ENCODE measurements at places on chromosomes 2 and 18.

DNA sequence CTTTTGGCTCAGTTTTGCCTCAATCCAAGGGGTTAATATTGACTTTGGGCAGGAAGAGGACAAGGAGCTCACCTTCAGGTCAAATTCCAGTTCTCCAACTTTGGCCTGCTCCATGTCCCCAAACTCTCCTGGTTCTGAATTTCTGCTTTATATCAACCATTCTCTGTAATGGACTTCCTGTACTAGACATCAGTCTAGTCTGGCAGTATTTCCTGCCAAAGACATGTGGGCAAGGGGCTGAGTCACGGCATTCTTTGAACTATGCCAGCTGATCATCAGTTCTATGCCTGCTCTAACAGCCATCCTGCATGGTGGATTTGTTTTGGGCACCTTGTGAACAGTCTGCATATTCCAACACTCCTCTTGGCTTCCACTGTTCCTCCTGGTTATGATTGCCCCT is 199.4 kb downstream of the ZEB2 start:
- peak; percentile 96 for ATAC-seq

DNA sequence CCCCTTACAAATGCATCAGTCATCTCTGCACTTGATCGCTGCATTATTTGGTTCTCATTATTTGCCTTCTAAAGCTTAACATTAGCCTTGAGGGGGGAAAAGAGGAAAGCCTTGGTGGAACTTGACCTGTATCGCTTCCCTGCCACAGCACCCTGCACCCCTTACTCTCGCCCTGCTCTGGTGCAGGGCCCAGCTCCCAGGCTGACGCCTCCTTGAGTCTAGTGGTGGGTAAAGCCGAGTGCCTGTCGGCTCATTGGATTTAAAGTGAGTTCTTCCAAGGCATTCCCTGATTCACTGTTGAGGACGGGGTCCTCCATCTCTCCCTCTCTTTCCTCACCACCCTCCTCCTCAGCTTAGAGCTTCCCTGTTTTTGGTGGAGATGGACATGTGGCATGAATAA is 145.0 kb upstream of the GYPC start:
- ATAC-seq = no peak

- ATAC-seq = no peak
Measured at GRCh38 chr2:64371727-64372126, 82.2 kb upstream of the LGALSL start.

DNA sequence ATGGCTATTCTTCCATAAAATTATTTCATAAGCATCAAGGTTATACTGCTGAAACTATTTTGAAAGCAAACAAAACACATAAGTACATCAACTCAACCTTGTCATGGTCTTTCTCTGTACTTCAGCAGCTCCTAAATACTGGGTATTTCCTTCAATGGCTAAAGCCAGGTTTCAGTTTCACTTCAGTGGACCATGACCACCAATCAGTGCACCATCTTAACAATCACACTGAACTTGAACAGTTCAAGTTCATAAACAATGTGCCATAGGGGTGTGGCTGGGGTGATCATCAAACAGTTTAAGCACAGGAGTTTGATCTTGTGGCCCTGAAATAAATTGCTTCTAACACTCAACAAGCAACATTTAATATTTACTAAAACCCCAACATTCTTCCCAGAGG is 124.1 kb upstream of the FIGN start:
- ATAC-seq = no peak

DNA sequence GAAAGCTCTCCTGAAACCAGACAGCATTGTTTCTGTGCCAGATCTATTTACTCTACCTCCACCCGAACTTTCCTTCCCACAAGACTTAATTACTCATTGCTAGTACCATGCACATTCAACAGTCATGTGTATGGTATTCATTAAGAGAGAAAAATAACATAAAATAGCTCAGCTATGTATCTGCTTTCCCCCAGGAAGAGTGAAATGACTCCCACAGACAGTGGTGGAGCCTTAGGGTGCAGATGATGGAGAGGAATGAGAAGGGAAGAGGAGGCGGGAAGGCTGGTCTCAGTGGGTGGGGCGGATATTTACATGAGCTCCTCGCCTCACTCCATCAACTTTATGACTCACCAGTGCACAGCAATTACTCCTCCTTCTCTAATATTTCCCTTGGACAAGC is 724.5 kb downstream of the EPHA4 start:
- ATAC-seq = peak; percentile 41

GRCh38 chr18:51009072-51009471 is 20.9 kb upstream of the SMAD4 start:
- no peak for ATAC-seq

DNA sequence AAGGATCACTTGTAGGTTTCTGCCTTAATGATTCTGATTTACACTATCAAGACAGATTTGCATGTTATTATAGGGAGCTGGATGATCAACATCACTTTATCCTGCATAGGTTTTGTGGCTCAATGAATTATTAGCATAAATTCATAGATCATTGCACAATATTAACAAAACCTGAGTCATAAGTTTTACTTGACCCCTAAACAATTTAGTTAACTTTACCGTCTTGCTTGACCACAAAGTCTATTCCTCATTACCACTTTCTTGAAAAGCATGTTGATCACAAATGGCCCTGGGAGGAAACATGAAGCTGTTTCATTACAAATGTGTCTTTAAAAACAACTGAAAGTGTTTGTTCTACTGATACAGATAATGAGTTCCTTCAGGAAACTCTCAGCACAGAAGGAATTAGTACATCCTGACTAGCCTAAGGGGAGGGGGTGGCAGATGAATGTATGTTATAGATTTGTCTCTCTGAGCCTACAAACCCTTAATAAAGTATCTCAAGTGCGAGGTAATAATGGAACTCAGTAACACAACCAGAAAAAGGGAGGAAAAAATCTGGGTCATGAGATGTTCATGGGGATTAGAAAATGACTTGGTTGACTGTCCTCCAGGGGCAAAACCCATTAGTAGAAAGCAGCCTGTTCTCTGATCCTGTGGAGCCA is 303.4 kb downstream of the PIK3C3 start:
- no peak for ATAC-seq

DNA sequence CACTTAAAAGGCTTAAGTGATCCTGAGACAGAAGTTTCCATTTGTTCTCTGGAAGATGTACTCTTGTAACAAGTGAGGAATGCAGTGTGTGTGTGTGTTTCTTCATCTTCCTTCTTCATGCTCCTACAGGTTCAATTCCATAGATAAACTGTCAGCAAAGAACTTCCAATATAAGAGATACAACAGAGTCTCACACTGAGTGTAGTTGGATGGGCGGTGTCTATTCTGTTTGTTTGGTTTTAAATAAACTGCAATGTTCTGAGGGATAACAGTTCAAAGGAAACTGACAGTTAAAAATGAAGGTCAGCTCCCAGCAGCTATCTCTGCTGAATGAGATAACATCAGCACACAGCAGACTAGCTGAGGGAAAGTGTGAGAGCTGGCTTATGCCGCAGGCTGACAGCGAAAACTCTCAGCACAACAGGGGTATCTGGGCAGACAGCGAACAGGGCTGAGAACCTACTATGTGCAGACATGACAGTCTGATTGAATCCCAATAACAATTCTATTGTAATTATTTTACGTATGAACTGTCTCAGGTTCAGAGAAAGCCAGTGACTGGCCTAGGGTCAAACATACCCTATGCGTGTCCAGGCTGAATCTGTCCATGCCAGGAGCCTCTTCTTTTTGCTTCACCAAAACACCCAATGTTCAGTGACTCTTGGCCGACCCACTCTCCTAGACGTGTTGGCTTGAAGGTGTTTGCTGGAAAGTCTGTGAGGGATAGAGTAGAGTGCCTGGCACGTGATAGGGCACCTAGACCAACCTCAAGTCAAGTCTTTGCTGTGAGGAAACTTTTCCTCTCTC is 201.9 kb upstream of the TRIB2 start:
- ATAC-seq = peak; percentile 86

- no peak for ATAC-seq
Measured at GRCh38 chr18:12036201-12036751, 55.0 kb downstream of the IMPA2 start.

GRCh38 chr18:49619801-49620200 is 57.9 kb downstream of the LIPG start:
- no peak for ATAC-seq

DNA sequence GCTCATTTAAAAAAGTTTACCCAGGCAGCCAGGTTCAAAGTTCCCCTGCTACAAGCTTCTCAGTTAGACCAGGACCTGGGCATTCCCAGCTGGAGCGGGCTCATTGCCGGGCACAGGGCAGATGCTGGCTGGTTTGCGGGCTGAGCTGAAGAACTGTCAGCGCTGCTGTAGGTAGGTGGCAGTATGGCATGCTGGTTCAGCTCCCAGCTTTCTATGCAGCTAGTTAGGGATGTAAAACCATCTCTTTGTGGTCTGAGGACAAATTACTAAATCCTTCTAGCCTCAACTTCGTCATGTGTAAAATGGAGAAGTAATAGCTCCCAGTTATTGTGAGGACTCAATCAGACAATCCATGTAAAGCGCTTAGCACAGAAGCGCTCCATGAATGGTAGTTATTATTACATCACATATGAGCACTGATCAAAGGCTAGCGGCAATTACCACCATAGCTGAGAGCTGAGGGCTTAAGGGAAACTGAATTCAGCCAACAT is 2.4 kb upstream of the LDLRAD4 start:
- peak; percentile 94 for ATAC-seq

- ATAC-seq = peak; percentile 90
Measured at GRCh38 chr2:45993476-45993991, 303.7 kb upstream of the EPAS1 start.

GRCh38 chr2:230666885-230667712 is 45.5 kb upstream of the CAB39 start:
- ATAC-seq = no peak

GRCh38 chr2:32688541-32688940 is 60.7 kb downstream of the TTC27 start:
- peak; percentile 65 for ATAC-seq

DNA sequence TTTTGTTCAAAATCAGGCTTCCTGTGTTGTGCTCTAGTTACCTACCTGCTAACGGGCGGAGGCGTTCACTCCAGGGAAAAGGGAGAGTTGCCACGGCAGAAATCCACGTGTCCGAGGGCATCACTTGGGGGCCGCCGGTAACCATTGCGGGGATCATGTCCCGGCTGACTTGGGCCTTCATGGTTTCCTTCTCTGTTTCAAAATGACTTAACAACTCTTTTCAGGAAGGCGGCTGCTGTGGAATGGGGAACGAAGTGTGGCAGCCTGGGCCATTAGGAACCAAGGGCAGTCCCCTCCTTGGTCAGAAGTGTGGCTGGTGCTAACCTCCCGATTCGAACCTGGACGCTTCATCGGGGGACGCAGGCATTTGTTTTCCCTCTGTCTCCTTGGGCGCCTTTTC is 56.8 kb downstream of the INPP5D start:
- no peak for ATAC-seq

- no peak for ATAC-seq
Measured at GRCh38 chr2:239722760-239723470, 302.2 kb downstream of the NDUFA10 start.

GRCh38 chr2:45009928-45010701 is 863 bp upstream of the SIX2 start:
- ATAC-seq = peak; percentile 64

GRCh38 chr2:109213646-109214433 is 84.8 kb downstream of the SH3RF3 start:
- peak; percentile 11 for ATAC-seq

GRCh38 chr2:10895231-10895630 is 16.5 kb upstream of the KCNF1 start:
- ATAC-seq = no peak

GRCh38 chr2:65663831-65664407 is 231.5 kb upstream of the SPRED2 start:
- ATAC-seq = no peak

DNA sequence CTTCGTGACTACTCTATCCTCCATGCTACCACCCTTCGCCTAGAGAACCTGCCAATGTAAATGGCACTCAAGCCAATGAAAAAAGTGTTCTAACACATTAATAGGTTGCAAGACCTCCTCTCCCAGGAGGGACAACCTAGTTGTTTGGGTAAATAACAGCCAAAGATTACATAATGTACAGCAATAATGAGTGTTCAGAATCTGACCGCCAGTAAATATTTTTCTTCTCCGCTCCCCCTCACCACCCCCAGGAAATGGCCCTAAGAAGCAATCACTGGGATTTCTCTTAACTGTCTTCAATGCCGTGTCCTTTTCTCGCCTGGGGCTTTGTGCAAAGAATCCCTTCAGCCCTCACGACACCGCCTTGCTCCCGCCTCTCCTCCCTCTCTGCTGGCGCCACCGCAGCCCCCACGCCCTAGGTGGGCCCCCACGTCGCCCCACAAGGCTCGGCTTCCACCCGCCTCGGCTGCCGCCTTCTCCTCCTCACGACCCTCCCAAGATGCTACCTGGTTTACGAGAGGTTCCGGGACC is 458 bp downstream of the HYCC2 start:
- ATAC-seq = peak; percentile 24

- no peak for ATAC-seq
Measured at GRCh38 chr2:146990311-146991054, 854.3 kb upstream of the ACVR2A start.

DNA sequence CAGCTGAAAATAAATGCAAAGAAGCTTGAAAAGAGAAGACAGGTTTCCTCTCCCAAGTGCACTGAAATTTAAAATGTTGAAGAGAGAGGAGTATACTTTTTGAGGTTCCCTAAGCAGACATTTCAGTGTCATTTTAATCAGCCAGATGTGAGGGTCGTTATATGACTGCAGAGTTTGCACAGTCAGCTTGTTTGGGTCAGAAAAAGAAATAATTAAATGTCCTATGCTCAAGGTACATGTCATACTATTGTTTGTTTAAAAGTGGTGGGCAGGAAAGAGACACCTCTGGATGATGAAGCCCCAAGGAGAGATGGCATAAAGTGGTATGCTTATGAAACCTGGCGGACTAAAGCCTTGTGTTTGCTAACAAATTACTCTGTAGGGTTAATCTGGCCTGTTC is 55.2 kb downstream of the CCDC85A start:
- no peak for ATAC-seq

DNA sequence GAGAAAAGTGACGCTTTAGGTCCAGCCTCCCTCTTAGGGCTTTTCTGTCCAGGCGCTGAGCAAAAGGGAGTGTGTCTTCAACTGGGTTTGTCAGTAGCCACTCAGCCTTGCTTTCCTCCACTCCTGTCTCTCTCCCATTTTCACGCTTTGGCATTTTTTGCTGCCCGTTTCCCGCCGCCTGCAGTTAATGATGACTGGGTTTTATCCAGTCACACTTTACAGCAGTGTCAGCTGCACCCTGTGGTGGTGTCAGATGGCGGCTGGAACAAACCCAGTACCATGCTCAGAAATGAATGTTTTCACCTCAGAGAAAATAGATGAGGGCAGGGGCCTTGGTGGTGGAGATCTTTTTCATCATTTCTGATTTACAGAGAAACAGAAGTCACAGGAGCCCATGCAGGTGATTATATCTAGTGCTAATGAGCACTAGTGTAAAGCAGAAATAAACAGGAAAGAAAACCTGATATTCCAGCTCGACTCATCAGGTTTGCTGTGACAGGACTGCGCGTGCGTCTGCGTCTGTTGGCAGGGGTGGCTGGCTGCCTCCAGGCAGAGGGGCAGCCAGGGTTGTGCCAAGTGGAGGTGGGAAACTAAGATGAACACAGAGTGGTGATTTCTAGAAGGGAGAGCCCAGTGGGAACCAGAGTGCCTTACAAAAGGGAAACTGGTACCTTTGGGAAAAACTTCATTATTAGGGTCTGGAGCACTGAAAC is 139.9 kb downstream of the TANC1 start:
- ATAC-seq = no peak

Measured in SK-N-SH treated with all-trans-retinoic acid at 6 μM for 48 hours (cell line).